Upper lobe of right lung (tissue), 1 donor: ENCODE measurements at places on chromosomes 2 and 18.
A peak's percentile ranks its signal among the peaks of the same experiment; 100 is the strongest.

GRCh38 chr2:158457092-158457825 lies 507 bp downstream of the PKP4 start:
- peak; percentile 82 for DNase-seq

- no peak for DNase-seq
These were observed 286.1 kb downstream of the SOX11 start for GRCh38 chr2:5978131-5978751.

GRCh38 chr18:48375150-48375800 lies 33.9 kb downstream of the ZBTB7C start:
- no peak for DNase-seq

- no peak for DNase-seq
These were observed 2.0 kb downstream of the IDH1 start for GRCh38 chr2:208252716-208253492.

GRCh38 chr2:176642074-176642473 lies 372.8 kb downstream of the MTX2 start:
- no peak for DNase-seq

GRCh38 chr2:168032091-168032490 lies 215.3 kb downstream of the STK39 start:
- DNase-seq: no peak

- DNase-seq: no peak
These were observed 329.7 kb upstream of the NRP2 start for GRCh38 chr2:205352593-205352992.

DNA sequence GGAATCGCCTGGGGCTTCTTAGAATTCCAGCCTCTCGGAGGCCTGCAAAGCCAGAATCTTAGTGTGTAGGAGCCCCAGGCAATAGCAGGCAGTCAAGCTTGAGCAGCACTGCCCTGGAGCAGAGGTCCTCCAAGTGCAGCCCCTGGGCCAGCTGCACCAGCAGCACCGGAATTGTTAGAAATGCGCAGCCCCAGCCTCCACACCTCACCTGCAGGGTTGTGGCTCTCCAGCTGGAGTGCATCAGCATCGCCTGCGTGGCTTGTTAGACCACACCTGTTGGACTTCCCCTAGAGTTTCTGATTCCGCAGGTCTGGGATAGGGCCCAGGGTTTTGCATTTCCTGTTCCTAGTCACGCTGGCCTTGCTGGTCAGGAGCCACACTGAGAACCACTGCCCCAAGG lies 100.3 kb downstream of the ASAP2 start:
- DNase-seq: no peak

DNA sequence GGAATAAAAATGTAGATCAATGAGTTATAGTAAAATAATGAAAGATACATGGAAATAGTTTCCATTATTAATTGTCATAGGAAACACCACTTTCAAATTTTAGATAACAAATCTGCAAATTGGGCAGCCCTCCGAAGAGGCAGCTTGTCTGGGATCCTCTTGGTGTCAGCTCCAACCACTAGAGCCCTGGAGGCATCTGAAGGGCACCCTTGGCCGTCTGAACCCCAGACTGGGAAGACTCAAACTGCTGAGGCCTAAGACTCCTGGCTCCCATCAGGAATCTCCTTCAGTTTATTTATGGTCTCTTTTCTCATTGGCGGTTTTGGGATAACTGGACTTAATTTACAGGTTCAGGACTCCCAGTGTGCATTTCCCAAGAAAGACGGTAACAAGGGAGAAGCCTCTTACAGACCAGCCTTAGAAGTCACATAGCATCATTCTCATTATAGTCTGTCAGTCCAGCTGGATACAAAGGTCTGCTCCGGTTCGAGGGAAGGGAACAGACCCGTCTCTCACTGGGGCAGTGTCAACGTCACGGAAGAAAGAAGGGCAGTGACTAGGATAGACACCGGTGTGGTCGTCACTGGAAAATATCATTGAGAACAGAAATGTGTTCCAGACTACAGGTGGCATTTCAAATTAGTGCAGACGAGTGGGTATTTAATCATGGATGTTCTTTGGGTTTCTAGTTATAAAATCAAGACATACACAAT lies 390.7 kb upstream of the NETO1 start:
- no peak for DNase-seq

DNA sequence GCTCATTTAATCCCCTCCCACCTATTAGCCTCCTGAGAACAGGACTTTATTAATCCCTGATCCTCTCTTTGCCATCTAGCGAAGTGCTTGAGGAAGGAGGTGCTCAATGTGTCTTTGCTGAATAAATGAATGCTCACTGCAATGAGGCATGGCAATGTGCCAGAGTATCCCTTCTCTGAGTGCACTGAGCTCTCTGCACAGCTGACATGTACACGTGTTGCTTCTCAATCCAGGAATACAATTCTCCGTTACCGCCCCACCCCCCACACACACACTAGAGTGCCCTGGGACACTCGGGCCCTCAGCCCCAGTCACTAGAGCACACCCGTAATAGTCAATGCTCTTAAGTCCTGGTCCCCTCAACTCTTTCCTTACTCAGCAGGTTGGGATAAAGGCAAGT lies 41.4 kb downstream of the FAM178B start:
- DNase-seq: no peak

DNA sequence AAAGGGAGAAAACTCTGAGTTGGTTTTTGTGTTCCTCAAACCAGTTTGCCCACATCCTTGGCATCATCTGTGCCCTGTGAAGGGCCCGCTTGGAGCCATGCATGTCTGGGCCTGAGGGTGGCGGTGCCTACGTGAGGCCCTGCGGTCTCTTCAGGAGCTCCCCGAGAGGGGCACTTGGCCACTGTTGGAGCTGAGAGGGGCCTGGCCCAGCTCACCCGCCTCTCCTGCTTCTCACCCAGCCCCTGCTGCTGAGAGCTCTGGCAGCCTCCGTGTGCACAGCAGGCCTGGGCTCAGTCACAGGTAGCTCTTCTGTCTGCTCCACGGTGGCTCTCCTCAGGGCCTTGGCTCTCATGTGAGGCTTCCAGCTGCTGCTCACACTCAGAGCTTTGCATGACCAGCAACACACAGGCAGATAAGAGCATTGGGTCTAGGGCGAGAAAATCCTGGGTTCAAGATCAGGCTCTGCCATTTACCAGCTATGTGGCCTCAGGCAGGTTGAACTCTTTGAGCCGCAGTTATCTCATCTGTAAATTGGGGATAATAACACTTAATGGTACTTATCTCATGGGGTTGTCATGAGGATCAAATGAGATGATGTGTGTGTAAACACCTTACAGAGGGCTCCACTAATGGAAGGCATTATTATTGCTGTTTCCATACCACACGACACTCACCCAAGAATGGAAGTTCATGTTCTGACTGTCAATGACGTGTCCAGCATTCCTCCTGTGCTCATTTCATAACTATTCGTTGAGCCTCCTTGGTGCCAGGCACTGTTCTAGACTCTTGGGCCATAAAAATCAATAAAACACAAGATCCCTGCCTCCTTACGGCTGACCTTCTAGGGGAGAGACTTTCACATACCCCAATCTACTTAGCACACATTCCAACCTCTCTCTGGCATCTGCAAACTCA lies 41.6 kb upstream of the PLB1 start:
- no peak for DNase-seq
